Activated CD8-positive, alpha-beta memory T cell treated with anti-CD3 and anti-CD28 coated beads for 36 hours (primary cell): ENCODE measurements at places on chromosomes 1 and 21. TPM values are rescaled to one million over a fixed set of nuclear protein-coding genes. Genes with fewer than 3 reads are reported as not detected.

KRTAP7-1 gene
- not detected for total RNA-seq

LAPTM5 gene
- 175 TPM for total RNA-seq

MROH9 gene
- total RNA-seq, result not detected

CELA3A gene
- total RNA-seq, result not detected

CEP85 gene
- total RNA-seq, result 32.5 TPM

ACTRT2 gene
- total RNA-seq, result not detected

TNFSF4 gene
- total RNA-seq, result 23.6 TPM

ADAMTS5 gene
- total RNA-seq, result not detected

MIXL1 gene
- 0.11 TPM for total RNA-seq

SAMD11 gene
- not detected for total RNA-seq

SNX27 gene
- total RNA-seq, result 33.1 TPM

S100A12 gene
- not detected for total RNA-seq

WNT2B gene
- not detected for total RNA-seq

AMPD1 gene
- total RNA-seq, result not detected

OR2L8 gene
- total RNA-seq, result not detected

OR2T33 gene
- total RNA-seq, result not detected

TMEM201 gene
- 34.9 TPM for total RNA-seq

SLC25A34 gene
- 0.80 TPM for total RNA-seq

SLC22A15 gene
- total RNA-seq, result 0.65 TPM

CLCNKB gene
- not detected for total RNA-seq

ZNF697 gene
- total RNA-seq, result 0.99 TPM

CYP2J2 gene
- 0.70 TPM for total RNA-seq

SH3BGRL3 gene
- total RNA-seq, result 416 TPM

ARL8A gene
- total RNA-seq, result 48.3 TPM

IFFO2 gene
- 20.5 TPM for total RNA-seq

BARHL2 gene
- total RNA-seq, result not detected

TRAF5 gene
- total RNA-seq, result 37.6 TPM

OR2T35 gene
- total RNA-seq, result not detected

KIF1B gene
- 17.0 TPM for total RNA-seq

PCSK9 gene
- not detected for total RNA-seq

ALG14 gene
- 3.7 TPM for total RNA-seq

TMEM81 gene
- 2.6 TPM for total RNA-seq

CD2 gene
- 382 TPM for total RNA-seq

PLCH2 gene
- 0.84 TPM for total RNA-seq

TNFRSF18 gene
- 80.8 TPM for total RNA-seq

ACTL8 gene
- total RNA-seq, result not detected
